ENCODE measurements at places on chromosomes 11 and 22.

DNA sequence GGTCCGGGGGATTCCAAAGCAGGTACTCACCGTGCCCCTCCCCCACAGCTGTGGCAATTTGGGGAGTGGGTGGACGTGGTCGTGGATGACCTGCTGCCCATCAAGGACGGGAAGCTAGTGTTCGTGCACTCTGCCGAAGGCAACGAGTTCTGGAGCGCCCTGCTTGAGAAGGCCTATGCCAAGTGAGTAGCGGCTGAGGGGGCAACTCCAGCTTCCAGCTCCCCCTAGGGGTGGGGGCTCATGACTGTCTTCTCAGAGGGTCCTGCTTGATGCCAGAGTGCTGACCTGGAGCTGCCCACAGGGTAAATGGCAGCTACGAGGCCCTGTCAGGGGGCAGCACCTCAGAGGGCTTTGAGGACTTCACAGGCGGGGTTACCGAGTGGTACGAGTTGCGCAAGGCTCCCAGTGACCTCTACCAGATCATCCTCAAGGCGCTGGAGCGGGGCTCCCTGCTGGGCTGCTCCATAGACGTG, 4.2 kb downstream of the CAPN1 start:
- DNase-seq = peak; percentile 46

DNA sequence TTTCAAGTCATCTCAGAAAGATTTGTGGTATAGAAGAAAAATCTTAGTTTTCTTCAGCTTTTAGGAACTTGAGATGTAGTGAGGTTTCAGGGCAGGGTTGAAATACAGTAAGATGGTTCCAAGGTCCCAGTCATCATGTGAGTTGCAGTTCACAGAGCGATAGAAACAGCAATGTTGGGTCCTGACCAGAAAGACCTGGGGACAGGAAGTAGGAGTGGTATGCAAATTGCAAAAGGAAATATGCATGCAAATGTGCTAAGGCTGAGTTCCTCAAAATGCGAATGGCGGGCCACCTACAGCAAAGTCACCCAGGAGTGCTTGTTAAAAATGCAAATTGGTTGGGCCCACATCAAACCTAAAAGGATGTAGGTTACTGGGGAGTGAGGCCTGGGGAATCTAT, 1032.7 kb upstream of the TENM4 start:
- no peak for DNase-seq

DNA sequence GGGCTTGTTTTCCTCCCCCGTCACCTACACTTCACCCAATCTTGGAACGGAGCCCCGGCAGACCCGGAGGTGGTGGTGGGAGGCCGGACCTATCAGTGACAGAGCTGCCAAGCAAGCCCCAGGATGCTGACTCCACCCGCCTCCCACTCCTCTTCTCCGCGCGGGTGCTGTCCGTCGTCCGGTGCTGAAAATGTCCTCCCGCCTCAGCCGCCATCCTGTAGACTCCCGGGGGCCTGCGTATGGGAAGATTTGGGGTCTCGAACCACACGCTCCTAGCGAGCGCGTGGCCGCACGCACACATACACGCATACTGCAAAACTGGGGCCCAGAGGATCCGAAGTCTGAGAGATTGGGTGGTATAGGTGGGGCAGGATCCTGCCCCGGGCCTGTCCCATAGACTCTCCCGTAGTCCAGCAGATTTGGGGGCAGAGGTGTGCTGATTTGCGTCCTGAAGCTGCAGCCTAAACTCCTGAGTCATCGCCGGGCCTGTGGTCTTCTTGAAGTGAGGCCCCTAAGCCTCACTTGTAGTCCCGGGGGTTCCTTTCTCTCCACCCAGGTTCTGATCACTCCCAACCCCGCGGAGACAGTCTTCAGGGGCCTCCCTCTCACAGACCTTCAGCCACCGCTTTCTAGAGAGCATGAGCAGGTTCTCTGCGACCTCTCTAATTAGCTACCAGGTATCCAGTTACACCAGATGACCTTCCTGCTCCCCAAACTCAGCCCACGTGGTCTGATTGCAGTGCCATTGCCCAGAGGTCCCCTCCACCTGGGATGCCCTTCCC, 796 bp upstream of the YIF1A start:
- peak; percentile 71 for DNase-seq

DNA sequence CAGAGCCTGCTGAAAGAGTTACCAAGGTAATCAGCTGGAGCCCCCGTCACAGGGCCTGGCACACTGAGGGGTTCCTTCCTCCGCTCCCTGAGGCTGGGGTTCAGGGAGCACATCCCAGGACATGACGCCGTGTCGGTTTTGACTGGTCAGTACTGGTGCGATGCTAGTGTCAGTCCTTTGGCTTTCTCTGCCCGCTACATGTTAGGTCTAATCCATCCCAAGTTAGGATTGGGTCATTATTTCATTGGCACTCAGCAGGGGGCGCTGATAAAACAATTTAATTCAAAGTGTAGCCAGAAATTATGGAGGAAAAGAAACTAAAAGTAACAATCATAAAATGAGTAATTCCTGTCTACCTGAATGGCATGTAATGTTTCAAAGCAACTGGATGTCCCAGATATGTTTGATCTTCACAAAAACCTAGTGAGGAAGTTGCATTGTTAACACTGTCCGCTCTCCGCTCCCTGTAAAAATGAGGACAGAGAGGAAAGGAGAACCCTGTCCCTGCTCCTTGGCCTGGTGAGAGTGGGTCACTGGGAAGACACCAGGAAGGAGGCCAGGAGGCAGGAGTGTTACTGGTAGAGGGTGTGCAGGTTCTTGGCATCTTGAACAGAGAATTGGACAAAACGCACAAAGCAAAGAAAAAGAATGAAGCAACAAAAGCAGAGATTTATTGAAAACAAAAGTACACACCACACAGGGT, 27.1 kb downstream of the TSKU start:
- no peak for DNase-seq

- DNase-seq = peak; percentile 35
Observed at GRCh38 chr11:74443071-74443864, 24.1 kb downstream of the KCNE3 start.

DNA sequence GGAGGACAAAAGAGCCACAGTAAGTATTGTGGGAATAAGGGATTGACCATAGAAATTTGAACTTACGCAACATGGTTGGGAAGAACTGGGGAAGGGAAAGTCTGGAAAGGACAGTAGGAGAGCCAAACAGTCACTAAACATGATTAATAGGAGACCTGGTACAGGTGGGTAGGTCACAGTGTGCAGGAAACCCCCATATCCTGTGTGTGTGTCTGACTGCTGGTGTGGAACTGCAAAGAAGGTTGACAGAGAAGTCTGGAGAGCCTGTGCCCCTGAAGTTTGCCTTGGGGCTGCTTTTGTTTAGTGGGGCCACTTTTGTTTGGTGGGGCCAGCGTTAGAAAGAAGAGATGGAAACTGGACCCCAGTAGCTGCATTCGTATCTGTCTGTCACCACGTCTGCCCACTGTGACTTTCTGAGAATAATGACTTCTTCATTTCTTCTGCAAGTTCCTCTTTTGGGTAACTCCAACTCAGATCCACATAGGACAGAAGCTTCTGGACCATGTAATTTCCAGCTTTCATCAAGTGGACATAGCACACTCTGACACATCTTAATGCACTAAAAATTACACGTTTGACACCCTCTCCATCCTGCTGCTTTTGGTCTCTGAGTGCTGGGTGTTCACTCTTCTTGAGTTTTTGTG, 126.8 kb upstream of the RAG2 start:
- no peak for DNase-seq

DNA sequence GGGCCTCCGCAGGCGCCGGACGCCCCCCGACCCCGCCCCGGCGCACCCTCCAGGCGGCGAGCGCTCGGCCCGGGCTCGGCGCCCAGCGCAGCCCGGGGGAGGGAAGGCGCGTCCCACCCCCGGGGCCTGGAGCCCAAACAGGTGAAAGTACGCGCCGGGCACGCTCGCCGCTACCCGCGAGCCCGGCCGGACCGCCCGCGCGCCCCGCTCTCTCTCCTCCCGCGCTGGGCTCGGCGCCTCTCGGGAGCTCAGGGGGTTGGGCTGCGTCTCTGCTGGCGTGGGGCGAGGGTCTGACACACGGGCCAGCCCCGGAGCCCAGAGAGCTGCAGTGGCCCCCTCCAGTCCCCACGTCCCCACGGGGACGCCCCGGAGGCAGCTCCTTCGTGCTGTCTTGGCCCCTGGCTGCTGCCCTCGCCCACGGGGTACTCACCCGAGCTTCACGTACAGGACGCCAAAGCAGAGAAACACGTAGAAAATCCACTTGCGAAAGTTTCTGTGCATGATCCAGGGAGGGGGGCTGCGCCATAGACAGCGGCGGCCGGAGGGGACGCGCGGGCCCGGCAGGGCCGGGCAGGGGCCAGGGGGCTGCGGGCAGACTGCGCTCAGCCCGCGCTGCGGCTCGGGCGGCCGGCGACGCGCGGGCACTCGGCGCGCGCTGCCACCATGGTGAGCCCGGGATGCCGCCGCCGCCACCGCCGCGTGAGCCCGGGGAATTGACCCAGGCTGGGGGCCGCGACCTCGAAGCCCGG, 534 bp downstream of the WNT7B start:
- DNase-seq = no peak

GRCh38 chr22:30479981-30480380, 8.2 kb upstream of the SEC14L3 start:
- no peak for DNase-seq

DNA sequence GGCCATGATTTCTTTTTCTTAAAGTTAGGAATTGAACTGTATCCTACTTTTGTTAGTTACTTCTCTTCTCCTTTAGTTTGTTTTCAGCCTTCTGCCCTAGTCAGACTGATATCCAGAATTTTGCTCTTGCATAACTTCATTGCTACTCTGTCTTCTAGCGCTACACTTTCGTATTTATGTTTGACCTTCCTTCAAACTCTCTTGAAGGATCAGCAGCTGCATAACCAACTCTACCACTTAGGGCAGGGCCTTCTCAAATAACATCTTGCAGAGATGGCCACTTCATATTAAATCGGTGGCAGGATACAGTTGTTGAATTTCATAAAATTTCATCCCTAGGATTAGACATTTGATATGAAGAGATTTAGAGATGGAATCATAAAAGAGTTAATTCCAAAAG, 43.9 kb downstream of the KDM2A start:
- no peak for DNase-seq

DNA sequence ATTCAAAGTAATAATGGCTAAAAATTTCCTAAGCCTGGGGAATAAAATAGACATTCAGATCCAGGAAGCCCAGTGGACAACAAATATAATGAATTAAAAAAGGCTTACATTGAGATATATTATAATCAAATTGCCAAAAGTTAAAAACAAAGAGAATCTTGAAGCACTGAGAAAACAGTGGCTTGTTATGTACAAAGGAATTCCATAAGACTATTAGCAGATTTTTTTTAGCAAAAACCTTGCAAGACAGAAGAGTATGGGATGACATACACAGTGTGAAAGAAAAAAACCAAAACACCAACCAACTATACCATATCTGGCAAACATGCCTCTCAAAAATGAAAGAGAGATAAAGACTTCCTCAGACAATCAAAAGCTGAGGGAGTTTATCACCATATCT, 20.7 kb downstream of the OR10V1 start:
- DNase-seq = no peak

GRCh38 chr22:50302041-50302541, 5.4 kb downstream of the PLXNB2 start:
- DNase-seq = no peak

- DNase-seq = no peak
Observed at GRCh38 chr22:49034836-49035817, 792.5 kb downstream of the BRD1 start.

DNA sequence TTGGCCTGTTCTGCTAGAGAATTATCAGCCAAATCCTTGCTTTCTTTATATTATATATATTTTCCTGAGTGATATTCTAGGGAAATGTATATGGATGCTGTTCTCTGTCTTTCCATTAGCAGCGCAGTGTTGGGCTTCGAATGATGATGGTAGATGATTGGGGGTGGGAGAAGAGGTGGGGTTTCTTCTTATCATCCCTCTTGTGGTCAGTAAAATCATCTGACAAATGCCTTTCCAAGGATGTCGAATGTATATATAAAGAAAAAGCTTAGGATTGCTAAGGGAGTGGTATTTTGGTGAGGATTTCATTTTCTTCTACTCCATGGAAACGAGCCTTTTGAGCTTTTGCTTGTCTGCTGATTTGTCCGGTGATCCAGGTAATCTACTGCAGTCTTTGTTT, 48.9 kb downstream of the ARHGEF12 start:
- DNase-seq = no peak

- no peak for DNase-seq
Observed at GRCh38 chr11:46537537-46538295, 56.1 kb downstream of the AMBRA1 start.

DNA sequence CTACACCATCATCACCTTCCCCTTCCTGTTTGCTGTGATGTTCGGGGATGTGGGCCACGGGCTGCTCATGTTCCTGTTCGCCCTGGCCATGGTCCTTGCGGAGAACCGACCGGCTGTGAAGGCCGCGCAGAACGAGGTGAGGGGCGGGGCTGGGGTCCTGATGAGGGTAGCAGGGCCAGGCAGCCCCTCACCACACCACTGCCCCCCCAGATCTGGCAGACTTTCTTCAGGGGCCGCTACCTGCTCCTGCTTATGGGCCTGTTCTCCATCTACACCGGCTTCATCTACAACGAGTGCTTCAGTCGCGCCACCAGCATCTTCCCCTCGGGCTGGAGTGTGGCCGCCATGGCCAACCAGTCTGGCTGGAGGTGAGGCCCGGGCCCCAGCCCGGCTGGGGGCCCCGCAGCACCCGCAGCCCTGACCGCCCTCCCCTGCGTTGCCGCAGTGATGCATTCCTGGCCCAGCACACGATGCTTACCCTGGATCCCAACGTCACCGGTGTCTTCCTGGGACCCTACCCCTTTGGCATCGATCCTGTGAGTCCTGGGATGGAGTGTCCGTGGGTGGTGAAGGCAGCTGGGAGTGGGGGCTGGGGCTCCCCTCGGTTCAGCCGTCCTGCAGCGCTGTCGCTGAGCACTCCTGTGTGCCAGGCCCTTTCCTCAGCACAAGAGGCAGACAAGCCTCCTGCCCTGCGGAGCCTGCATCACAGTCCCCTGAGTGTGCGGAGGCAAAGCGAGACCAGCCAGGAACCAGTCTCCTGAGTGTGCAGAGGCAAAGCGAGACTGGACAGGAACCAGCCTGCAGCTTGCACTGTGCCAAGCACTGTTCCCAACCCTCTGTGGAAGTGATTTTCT, 8.8 kb downstream of the TCIRG1 start:
- no peak for DNase-seq

- DNase-seq = no peak
Observed at GRCh38 chr11:68683536-68684384, 584 bp upstream of the GAL start.

DNA sequence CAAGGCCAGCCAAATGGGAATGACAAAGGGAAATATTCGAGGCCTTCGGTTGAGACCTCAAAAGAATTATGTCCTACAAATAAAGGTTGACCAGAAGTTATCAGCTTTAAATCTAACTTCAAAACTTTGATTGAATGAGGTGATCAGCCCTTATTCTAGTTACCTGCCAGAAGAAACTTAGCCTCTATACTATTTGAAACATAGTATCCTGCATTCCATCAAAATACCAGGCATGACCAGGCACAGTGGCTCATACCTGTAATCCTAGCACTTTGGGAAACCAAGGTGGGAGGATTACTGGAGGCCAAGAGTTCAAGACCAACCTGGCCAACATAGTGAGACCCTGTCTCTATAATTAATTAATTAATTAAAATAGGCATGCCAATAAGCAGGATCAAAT, 44.3 kb upstream of the ADORA2A start:
- DNase-seq = no peak
